Astrocyte of the hippocampus (primary cell): ENCODE measurements at places on chromosomes 1 and 21.

GRCh38 chr1:201396861-201397464, 2.2 kb downstream of the LAD1 start:
- no peak for DNase-seq

GRCh38 chr1:155168456-155169210, 4.5 kb downstream of the KRTCAP2 start:
- DNase-seq: no peak

GRCh38 chr1:59261537-59261936, 35.4 kb upstream of the FGGY start:
- no peak for DNase-seq

DNA sequence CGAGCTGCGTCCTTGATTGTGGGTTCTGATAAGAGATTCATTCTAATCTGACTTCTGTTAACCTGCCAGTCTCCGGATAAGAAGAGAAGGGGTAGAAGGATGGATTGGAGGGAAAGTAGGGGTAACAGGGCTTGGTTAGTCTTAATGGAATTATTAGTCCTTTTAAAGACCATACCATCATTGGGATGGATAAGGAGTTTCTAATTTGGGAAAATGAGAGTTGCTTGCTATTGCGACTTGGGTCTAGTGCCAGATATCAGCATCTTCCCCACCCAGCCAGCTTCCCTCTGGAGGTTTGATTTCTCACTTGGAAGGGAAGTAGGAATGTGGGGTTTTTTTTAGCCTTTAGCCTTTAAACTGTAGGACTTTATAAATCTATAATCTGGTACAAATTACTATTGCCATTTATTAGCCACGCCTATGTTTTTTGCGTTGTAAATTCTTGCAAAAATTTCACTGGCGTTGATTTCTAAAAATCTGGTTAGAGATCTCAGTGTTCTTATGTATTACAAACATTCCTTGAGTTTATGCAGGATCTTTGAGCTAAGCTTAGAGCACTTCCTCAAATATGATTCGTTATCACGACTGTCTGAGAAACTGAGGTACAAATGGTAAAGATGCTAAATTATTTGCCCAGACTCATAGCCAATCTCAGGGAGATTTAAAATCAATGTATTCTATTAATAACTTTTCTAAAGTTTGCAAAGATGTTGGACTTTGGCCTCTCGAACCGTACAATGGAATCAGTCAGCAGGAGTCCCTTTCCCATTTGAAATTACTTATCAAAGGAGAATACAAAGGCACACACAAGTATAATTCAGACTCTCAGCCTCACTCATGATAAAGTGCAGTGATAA, 1.3 kb downstream of the FAM20B start:
- DNase-seq: no peak

GRCh38 chr1:185886046-185886445, 151.9 kb downstream of the HMCN1 start:
- no peak for DNase-seq

DNA sequence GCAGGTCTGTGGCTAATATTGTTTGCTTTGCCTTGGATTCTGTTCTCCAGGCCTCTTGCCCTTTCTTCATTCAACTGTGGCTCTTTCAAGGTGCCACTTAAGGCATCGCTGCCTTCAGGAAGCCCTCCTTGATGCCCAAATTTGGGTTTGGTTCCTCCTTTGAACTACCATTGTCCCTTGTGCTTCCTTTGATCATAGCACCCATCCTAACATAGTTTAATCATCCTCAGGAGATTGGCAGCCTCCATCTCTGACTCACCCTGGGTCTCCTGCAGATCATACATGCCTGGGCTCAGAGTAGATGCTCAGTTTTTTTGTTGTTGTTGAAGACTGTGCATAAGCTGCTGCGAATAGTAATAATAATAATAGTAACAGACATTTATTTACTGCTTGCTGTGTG, 54.4 kb upstream of the ACOT11 start:
- DNase-seq: no peak

DNA sequence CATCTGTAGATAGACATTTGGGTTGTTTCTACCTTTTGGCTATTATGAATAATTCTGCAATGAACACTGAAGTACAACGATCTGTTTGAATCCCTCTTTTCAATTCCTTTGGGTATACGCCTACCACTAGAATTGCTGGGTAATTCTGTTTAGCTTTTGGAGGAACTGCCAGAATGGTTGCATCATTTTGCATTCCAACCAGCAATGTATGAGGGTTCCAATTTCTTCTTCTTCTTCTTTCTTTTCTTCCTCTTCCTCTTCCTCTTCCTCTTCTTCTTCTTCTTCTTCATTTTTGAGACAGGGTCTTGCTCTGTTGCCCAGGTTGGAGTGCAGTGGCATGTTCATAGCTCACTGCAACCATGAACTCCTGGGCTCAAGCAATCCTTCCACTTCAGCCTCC, 13.8 kb upstream of the THEM5 start:
- DNase-seq: no peak

DNA sequence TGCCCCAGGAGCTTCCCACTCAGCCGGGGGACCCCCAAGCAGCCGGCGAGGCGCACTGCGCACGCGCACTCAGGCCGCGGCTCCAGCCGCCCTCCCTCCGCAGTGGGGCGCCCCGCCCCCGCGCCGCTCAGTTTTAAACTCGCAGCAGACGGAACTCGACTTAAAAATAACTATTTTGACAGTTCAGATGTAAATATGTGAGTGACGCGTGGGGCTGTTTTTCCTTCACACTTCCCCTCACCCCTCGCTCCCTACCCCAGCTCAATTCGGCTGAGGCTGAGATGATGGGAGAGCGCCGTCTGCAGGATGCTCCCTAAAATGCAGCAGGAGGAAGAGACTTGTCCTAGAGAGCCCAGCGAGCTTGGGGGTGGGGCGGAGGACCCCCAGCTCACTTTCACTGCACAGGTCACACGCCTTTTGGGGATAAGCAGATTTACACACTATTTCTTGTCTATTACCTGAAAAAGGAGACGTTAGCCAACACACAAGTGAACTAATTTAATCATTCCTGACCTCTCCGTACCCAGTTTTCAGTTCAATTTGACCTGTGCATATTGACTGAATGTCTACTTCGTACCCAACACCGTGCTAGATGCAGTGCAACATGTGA, 8.9 kb upstream of the LEMD1 start:
- DNase-seq: peak; percentile 77

GRCh38 chr1:162117039-162117774, 47.7 kb downstream of the NOS1AP start:
- no peak for DNase-seq
